ENCODE measurements at places on chromosomes 3 and 15. TPM values are rescaled to one million over a fixed set of nuclear protein-coding genes. Genes with fewer than 3 reads are reported as not detected.

GRCh38 chr3:141070727-141071357, 19.7 kb downstream of the SPSB4 start:
- DNase-seq, result no peak

- no peak for DNase-seq
Measured at GRCh38 chr15:91694131-91694830, 159.2 kb upstream of the SLCO3A1 start.

- no peak for DNase-seq
Measured at GRCh38 chr3:131714585-131715220, 211.9 kb upstream of the MRPL3 start.

- DNase-seq, result no peak
Measured at GRCh38 chr3:127739347-127740135, 66.8 kb downstream of the ABTB1 start.

GRCh38 chr3:14210290-14210688, 31.7 kb downstream of the LSM3 start:
- no peak for DNase-seq

DNA sequence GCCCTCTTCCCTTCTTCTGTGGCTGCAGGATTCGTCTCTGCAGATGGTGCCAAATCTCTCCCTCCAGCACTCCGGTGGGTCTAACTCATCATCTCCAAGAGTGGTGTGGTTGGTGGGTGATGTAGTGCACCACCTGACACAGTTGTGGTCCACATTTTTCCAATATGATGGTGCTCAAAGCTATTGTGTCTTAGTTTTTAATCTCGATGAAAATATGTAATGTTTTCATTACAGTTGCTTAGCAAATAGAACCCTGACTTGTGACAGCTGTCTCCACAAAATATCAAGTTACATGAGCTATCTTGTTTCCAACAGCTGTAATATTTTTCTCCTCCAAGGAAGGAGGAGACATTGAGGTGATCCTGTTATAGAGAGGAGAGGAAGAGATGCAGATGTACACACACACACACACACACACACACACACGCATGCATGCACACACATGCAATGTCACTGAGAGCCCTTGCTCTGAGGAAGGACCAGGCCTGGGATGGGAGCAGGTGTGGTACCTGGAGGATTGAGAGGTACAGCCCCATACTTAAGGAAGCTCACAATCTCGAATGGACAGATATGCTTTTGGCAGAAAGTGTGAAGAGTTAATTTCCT, 15.7 kb upstream of the ESYT3 start:
- no peak for DNase-seq

DNA sequence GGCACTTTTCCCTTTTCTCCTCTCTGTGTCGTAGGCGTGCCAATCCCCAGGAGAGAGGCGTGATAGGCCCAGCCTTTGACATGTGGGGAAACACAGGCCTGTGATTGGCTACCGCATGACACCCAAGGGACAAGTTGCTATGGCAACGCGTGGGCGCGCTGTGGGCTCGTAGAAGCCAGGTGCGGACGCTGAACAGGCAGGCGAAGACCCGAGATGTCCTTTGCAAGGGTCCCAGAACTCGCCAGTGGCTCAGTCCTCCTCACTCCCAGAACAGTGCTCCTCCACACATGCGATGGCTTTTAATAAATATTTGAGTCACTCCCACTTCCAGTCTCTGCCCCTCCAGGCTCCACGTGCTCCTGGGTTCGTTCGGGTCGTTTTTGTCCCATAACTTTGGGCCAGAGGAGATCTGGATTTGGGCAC, 4.2 kb downstream of the SLC51B start:
- DNase-seq, result peak; percentile 96

DNA sequence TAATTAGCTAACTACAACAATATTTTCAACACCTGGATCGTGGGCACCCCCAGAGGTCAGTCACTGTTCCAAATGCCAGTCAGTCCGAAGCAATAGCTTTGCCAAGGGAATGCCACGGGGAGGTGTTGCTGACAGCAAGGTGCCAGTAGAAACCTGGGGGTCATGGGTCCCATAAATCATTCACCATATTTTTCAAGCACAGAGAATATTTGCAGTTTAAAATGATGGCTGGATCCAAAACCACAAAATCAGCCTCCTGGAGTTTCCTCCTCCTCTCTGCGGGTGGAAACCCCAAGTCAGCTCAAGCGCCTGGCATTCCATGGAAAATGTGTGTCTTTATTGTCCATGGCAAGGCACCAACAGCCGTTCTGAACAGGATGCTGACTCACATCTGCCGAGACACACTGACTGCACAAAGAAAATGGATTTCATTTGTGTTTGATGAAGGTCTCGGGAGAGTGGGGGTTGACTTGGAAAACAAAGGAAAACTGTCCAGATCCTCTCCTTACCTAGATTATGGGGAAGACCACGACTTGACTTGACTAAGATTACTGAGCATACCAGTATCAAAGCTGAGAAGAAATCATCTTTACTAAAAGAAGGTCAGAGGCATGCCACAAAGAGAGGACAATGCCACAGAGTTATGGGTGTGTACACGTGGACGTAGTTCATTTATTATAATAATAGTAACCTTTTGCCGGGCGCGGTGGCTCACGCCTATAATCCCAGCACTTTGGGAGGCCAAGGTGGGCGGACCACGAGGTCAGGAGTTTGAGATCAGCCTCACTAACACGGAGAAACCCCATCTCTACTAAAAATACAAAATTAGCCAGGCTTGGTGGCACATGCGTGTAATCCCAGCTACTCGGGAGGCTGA, 26.4 kb downstream of the ANXA2 start:
- DNase-seq, result peak; percentile 99

GRCh38 chr3:49498648-49499047, 28.6 kb downstream of the DAG1 start:
- DNase-seq, result no peak

- DNase-seq, result no peak
Measured at GRCh38 chr3:66314455-66314854, 93.7 kb downstream of the SLC25A26 start.

DNA sequence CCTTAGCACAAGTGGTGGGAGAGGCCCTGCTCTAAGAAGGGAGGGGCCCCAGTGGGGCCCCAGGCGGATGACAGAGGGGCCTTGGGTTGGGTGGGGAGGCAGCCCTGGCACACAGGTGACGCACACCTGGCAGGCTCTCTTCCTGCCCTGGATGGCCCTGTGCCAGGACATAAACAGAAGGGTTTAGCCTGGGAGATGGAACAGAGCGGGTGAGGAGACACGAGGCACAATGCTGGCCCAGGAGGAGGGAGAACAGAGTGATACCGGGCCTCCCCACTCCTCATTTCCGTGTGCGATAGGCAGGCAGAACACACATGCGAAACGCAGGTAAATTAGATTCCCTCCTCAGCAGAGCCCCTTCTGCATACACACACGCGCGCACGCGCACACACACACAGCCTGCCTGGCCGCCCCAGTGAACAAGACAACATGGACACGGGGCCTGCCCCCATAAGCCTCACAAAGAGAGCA, 39.8 kb downstream of the IDH2 start:
- DNase-seq, result no peak

DNA sequence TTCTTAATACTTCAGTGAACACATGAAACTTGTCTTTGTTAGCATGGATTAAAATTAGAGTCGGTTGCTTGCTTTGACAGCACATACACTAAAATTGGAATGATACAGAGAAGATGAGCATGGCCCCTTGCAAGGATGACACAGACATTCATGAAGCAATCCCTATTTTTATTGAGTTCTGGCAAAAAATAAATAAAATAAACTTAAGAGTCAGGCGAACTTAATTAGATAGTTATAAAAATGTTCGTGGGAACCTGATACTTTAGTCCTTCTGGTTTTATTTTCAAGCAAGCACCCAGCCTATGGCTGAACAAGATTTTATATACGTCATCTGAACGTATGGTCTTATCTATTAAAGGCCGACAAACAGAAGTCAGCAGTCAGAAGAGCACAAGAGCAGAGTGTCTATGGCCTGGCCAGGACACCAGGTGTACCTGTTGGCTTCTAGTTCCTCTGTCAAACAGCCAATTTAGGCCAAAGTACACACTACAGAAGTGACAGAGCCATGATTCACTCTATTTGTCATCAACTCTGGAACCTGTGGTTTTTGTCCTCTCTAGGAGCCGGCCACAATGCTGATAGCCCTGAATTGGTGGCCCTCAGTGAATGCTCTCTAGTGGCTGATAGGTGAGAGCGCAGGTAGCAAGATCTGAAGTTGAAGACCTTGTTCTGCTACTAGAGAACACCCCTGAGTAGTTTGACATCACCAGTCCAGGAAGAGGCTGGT, 64.3 kb downstream of the LEO1 start:
- DNase-seq, result no peak

GRCh38 chr3:152853196-152853595, 18.3 kb downstream of the P2RY1 start:
- no peak for DNase-seq

DNA sequence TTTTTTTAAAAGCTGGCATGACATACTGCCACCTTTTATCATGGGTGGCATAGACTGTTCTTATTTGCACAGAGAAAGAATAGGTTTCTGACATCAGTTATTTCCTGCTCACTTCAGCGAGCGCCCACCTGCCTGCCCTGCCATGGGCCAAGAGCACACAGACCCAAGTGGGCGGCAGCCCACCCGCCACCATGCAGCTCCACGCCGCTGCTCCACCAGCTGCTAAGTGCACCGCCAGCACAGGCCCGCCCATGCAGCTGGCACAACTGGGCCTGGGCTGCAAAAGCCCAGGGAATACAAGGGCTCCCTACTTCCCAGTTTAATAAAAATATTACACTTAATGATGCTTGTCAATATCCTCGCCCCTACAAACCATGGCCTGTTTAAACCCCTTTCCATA, 15.4 kb downstream of the ZNF148 start:
- no peak for DNase-seq

GRCh38 chr3:150286390-150287147, 121.5 kb upstream of the TSC22D2 start:
- DNase-seq, result peak; percentile 82

DNA sequence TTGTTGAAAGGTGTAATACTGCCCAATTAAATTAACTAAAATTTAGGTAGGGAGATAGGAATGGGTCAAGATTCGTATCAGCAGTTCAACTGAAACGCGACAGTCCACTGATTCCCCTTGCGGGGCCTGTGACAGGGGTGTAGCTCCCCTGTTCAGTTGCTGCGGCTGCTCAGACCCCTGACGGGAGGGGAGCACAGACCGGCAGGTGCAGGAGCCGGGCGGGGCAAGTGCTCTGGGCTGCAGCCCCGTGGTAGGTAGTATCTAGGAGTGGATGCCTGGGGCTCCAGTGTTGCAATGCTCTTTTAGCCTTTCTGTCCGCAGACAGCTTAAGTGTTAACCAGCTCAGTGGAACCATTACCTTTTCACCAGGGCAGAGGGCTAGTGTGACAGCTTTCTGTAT, 164.9 kb downstream of the ROBO2 start:
- no peak for DNase-seq

GRCh38 chr3:23915537-23916108, 1.2 kb downstream of the NKIRAS1 start:
- DNase-seq, result peak; percentile 26

- DNase-seq, result no peak
Measured at GRCh38 chr15:44729408-44730127, 6.8 kb upstream of the TRIM69 start.

GRCh38 chr3:134795746-134796280, 753 bp downstream of the EPHB1 start:
- peak; percentile 57 for DNase-seq

DNA sequence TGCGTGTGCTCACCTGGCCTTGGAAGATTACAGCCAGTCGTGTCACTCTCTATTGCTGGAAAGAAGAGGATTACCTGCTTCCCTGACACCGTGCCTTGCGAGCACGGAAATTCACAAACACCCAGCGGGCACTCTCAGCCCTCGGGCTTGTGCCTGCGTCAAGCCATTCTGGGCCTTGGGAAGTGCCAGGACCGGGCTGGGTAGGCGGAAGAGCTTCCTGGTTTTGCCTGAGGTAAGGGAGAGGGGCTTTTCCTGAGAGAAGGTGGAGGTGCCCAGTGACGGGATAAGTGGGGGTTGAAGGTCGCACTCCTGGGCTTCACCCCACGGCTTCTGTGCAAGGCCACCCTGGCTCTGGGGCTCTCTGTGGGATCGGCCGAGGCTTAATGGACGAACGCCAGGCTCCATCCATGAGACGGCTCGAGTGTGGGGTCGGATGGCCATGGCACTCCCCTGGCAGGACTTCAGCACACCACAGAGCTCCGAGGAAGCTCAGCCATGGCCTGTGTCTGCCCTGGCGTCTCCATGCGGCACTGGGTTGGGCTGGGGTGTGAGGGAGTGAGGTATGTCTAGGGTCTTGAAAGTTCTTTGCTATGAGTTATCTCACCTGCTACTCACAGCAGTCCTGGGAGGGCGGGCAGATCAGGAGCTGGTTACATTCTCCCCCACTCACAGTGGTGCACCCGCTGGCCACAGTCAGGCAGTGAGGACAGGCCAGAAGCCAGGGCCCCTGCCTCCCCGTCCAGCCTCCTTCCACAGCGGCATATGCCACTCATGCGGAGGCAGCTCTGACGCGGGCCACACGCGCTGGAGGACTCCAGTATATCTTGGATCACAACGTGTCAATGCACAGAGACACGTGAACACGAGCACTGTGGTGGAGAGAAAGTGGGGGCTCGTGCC, 209.0 kb downstream of the XXYLT1 start:
- no peak for DNase-seq

- DNase-seq, result peak; percentile 43
Measured at GRCh38 chr3:71512000-71512399, 71.5 kb downstream of the FOXP1 start.

- no peak for DNase-seq
Measured at GRCh38 chr15:28980709-28981350, 95.1 kb downstream of the APBA2 start.

DNA sequence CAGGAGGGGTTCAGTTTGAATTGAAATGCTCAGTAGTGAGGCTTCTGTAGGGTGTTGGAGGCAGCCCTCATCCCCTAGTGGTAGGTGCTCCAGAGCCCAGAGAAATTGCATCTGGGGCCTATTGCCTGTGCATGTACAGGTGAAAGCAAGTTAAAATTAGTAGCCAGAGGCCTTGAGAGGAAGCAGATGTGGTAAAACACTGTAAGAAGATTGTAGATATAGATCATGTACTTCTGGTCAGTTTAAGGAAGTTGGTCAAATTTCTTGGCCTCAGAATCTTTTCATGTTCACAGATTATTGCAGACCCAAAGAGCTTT, 34.6 kb downstream of the IGSF10 start:
- no peak for DNase-seq

- DNase-seq, result no peak
Measured at GRCh38 chr3:70393881-70394612, 81.6 kb upstream of the MDFIC2 start.

GRCh38 chr3:134474956-134475355, 10.8 kb downstream of the ANAPC13 start:
- no peak for DNase-seq

ARHGEF26 gene
- 0.33 TPM for total RNA-seq

MYO1E gene
- total RNA-seq, result 226 TPM

FBXW12 gene
- total RNA-seq, result not detected

MAN2C1 gene
- total RNA-seq, result 102 TPM

Measured in dermis blood vessel endothelial cell (primary cell).